ENCODE measurements at places on chromosomes 16 and 17. TPM values are rescaled to one million over a fixed set of nuclear protein-coding genes. Genes with fewer than 3 reads are reported as not detected.

MSLN gene
- 3.1 TPM for total RNA-seq

MYH11 gene
- 0.02 TPM for total RNA-seq

MEIOB gene
- 2.2 TPM for total RNA-seq

PPP1R27 gene
- total RNA-seq, result not detected

Measured in A549 treated with RU486 at 1 μM for 4 hours (cell line).